ENCODE measurements at places on chromosomes 2 and 18. TPM values are rescaled to one million over a fixed set of nuclear protein-coding genes. Genes with fewer than 3 reads are reported as not detected.
A peak's percentile ranks its signal among the peaks of the same experiment; 100 is the strongest.

DNA sequence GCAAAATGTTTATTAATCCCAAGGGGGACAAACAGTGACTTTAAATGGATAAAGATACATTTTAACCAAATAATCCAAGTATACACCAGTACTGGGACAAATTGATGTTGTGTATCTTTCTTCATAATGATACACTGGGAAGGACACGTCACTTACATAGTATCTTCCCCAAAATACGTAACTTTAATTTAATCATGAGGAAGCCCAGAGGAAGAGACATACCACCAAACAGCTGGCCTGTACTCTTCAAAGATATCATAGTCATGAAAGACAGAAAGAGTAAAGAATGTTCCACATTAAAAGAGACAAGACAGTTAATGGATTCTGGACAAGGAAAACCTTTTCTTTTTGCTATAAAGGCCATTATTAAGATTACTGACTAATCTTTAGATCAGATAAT is 37.1 kb downstream of the AGFG1 start:
- H3K27ac ChIP-seq, result no peak overlapping the region
- peaks cover 69% of the 10 kb centered on the region for H3K4me1 ChIP-seq
- H3K4me3 ChIP-seq, result no peak overlapping the region

DNA sequence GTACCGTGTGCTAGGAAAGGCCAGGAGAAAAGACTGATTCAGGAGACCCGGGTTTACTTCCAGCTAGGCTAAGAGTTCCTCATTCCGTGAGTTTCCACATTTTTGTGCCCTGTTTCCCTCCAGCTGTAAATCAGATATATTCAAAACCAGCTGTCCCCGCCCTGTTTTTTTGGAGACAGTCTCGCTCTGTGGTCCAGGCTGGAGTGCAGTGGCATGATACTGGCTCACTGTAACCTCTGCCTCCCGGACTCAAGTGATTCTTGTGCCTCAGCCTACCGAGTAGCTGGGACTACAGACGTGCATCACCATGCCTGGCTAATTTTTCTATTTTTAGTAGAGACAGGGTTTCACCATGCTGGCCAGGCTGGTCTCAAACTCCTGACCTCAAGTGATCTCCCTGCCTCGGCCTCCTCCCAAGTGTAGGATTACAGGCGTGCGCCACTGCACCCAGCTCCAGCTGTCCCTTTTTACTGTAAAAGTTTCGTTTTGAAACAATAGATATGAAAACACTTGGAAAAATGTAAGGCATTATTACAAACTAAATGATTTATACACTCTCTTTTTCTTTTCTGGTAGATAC is 112.8 kb upstream of the SEC11C start:
- H3K27ac ChIP-seq, result no peak overlapping the region
- no peak for DNase-seq
- no peak overlapping the region for H3K4me3 ChIP-seq
- peaks cover 39% of the 10 kb centered on the region for H3K4me1 ChIP-seq

- peak; percentile 92 for DNase-seq
- peaks cover 16% of the 10 kb centered on the region for H3K36me3 ChIP-seq
- no peaks in the 10 kb centered on the region for H3K27me3 ChIP-seq
- H3K4me1 ChIP-seq, result no peaks in the 10 kb centered on the region
- no peak overlapping the region for H3K4me3 ChIP-seq
- H3K27ac ChIP-seq, result no peak overlapping the region
Measured at GRCh38 chr2:128271911-128272600, 46.6 kb downstream of the HS6ST1 start.

DNA sequence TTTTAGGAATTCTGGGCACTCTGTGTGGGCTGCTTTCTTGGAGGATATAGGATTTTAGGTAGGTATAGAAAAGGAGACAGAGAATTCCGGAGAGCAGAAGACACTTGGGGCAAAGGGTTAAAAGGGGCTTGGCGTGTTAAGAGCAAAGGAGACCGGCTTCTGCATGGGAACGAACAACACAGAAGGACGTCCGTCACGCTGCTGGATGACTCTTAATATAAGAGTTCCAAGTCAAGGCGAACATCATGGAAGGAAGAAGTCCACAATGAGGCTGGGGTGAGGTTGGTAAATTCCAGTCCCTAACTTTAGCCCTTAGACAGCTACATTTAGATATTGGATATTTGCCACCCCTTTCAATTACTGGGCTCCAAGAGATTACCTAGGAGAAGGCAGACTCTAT is 15.9 kb upstream of the SLC20A1 start:
- DNase-seq, result no peak
- peak overlapping the region; percentile 80 for H3K27ac ChIP-seq
- no peak overlapping the region for H3K4me3 ChIP-seq
- no peaks in the 10 kb centered on the region for H3K36me3 ChIP-seq

GRCh38 chr18:50877545-50878265 is 1.2 kb upstream of the ME2 start:
- peak overlapping the region; percentile 95 for H3K4me3 ChIP-seq
- no peak for DNase-seq
- no peaks in the 10 kb centered on the region for H3K36me3 ChIP-seq
- H3K27me3 ChIP-seq, result no peaks in the 10 kb centered on the region

- no peaks in the 10 kb centered on the region for H3K36me3 ChIP-seq
- no peak overlapping the region for H3K27ac ChIP-seq
- H3K4me1 ChIP-seq, result peaks cover 25% of the 10 kb centered on the region
- H3K4me3 ChIP-seq, result no peak overlapping the region
Measured at GRCh38 chr2:85757860-85758259, 4.1 kb downstream of the ATOH8 start.

DNA sequence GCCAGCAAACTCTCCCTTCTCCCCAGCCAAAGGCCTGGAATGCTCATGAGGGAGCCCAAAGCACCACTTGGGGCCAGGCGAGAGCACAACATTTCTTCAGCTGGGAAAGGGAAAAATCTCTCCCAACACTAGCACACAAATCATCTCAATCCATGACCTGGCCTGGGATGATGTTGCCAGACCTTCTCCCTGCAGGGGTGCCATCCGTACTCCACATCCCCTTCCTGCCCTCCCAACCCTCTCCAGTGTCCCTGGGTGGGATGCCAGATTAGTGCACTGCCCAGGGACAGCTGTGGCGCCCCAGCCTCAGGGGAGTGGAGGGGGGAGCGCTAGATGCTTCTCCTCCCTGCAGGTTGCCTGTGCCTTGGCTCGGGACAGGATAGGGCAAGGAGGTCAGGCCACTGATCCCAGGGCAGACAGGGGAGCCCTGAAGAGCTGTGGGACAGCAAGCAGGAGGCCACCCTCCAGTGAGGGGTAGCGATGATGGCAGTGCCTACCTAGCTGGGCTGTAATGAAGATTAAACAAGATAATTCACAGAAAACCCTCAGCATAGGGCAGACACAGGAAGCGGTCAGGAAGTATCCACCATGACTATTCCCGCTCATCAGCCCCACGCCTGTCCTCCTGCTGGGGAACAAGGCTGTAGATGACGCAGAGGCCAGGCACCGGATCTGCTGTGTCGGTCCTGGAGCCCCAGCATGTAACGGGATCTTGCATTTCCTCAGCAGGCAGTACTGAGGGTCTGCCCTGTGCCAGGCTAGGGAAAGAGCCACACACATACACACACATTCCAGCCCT is 31.1 kb downstream of the SERTAD2 start:
- peaks cover 17% of the 10 kb centered on the region for H3K4me1 ChIP-seq
- H3K27ac ChIP-seq, result peak overlapping the region; percentile 55
- no peaks in the 10 kb centered on the region for H3K36me3 ChIP-seq
- no peak for DNase-seq
- H3K4me3 ChIP-seq, result no peak overlapping the region

DNA sequence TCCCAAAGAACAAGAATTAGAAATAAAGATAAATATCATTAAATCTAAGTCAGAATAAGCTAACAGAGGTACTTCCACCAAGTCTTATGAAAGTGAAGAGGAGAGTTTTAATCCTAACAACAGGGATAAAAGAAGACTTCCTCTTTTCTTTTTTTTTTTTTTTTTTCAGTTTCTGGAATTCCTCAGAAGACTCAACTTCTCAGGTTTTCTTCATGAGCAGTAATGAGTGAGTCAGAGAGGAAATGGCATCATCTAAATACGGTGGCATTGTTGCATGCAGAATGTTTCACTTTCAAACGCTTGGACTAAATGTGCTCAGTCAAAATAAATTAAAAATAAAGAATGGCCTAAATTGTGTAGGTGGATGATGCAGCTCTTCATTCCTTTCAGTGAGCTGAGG is 45.6 kb upstream of the ARHGAP15 start:
- H3K4me1 ChIP-seq, result peaks cover 5% of the 10 kb centered on the region
- peak overlapping the region; percentile 51 for H3K27ac ChIP-seq
- no peak for DNase-seq
- H3K4me3 ChIP-seq, result no peak overlapping the region

DNA sequence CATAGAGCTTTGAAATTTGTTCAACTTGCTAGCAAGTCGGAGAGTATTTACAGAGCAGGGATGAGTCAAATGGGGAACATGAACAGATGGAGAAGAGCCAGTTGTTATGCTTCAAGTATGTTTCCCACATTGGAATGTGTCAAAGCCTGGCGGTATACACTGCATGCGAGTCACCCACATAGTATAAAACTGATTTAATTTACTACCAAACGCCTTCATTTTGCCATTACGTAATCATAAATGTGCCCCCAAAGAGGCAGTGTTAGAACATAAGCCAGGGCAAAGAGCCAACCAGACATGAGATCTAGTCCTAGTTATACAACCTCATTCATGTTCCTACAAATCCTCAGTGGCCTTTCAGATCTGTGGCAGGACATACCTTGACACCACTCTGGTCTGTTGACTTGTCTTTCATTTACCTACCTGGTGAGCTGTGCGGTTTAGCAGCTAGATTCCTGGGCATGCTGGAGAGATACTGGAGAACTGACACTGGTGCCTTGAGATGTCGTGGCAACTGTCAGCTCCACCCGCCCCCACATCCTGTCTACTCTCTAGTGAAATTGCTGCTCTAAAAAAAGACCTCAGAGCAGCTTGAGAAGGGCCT is 21.7 kb upstream of the NRP2 start:
- no peak for DNase-seq
- no peaks in the 10 kb centered on the region for H3K27me3 ChIP-seq
- H3K36me3 ChIP-seq, result no peaks in the 10 kb centered on the region
- peak overlapping the region; percentile 92 for H3K27ac ChIP-seq

- no peaks in the 10 kb centered on the region for H3K36me3 ChIP-seq
- DNase-seq, result no peak
- H3K4me3 ChIP-seq, result no peak overlapping the region
- H3K4me1 ChIP-seq, result peaks cover 27% of the 10 kb centered on the region
Measured at GRCh38 chr2:37558623-37559022, 112.8 kb downstream of the CDC42EP3 start.

DNA sequence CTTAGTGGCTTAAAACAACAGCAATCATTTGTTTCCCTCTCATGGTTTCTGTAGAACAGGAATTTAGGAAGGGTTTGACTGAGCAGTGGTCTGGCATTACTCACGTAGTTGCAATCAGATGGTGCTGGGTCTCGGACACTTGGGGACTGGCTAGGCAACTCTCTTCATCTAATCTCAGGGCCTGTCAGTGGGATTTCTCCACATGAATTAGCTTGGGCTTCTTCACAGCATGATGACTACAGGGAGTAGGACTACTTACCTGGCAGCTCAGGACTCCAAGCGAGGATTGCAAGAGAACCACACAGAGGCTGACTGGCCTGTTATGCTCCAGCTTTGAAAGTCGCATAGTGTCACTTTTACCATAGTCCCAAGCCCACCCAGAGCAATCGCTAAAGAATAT is 125.1 kb downstream of the TTC27 start:
- H3K4me1 ChIP-seq, result peaks cover 14% of the 10 kb centered on the region
- no peak overlapping the region for H3K27ac ChIP-seq
- H3K4me3 ChIP-seq, result no peak overlapping the region
- DNase-seq, result no peak

- peaks cover 8% of the 10 kb centered on the region for H3K4me1 ChIP-seq
- H3K4me3 ChIP-seq, result no peak overlapping the region
- no peak for DNase-seq
Measured at GRCh38 chr2:38682008-38682575, 16.2 kb downstream of the GALM start.

DNA sequence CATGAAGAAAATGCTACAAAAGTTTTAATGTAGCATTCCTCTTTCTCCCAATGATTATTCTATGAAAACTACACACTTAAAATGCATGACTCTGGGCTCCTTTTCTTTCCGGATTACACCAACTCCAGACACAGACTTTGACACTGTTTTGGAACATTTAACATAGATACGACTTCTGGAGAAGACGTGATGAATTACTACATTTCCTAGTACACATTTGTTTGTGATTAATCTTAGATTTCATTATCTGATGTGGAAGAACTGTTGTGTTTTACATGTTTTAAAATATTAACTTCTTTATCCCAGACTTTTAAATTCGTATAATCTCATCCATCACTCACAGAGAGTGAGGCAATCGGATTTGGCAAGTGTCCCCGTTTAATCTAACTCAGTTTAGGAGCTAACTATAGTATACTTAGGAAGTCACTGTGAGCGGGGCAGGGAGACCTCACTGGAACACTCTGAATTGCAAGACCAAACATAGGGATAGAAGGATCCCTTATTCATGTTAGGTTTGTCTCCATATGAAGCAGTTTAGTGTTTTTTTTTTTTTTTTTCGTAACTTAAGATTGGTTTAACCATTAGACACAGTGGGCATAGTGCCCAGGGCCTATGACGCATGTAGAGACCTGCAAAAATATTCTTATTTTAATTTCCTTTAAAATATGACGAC is 66.7 kb downstream of the PDE1A start:
- DNase-seq, result no peak
- H3K27ac ChIP-seq, result no peak overlapping the region
- no peaks in the 10 kb centered on the region for H3K27me3 ChIP-seq
- no peaks in the 10 kb centered on the region for H3K36me3 ChIP-seq
- peaks cover 11% of the 10 kb centered on the region for H3K4me1 ChIP-seq
- H3K4me3 ChIP-seq, result no peak overlapping the region

DNA sequence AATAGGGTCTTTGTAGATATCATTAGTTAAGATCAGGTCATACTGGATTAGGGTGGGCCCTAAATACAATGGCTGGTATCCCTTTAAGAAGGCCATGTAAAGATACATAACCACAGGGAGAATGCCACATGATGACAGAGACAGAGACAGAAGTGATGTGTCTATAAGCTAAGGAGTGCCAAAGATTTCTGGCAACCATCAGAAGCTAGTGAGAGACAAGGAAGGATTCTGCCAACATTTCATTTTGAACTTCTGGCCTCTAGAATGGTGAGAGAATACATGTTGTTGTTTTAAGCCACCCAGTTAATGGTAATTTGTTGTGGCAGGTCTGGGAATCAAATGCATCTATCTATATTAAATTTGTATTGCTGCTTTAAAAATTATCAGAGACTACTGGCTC is 185.5 kb upstream of the CYRIA start:
- no peak overlapping the region for H3K4me3 ChIP-seq
- peaks cover 1% of the 10 kb centered on the region for H3K27me3 ChIP-seq
- H3K27ac ChIP-seq, result no peak overlapping the region
- H3K36me3 ChIP-seq, result no peaks in the 10 kb centered on the region
- H3K4me1 ChIP-seq, result no peaks in the 10 kb centered on the region

- DNase-seq, result no peak
- H3K27ac ChIP-seq, result no peak overlapping the region
- H3K36me3 ChIP-seq, result no peaks in the 10 kb centered on the region
- H3K4me3 ChIP-seq, result no peak overlapping the region
- no peaks in the 10 kb centered on the region for H3K27me3 ChIP-seq
Measured at GRCh38 chr2:190948671-190949070, 65.3 kb downstream of the STAT1 start.

TXNDC9 gene
- 32.0 TPM for total RNA-seq

TBC1D8 gene
- total RNA-seq, result 7.3 TPM

SOS1 gene
- total RNA-seq, result 40.2 TPM

ADI1 gene
- 38.0 TPM for total RNA-seq

PLB1 gene
- 8.2 TPM for total RNA-seq

REEP1 gene
- total RNA-seq, result 2.6 TPM

UGT1A6 gene
- not detected for total RNA-seq

RASGRP3 gene
- total RNA-seq, result 3.0 TPM

ANKRD44 gene
- total RNA-seq, result 21.4 TPM

AQP4 gene
- total RNA-seq, result not detected

SPAG16 gene
- total RNA-seq, result 22.8 TPM

BUB1 gene
- 7.6 TPM for total RNA-seq

SERPINB11 gene
- total RNA-seq, result not detected

FBXO48 gene
- total RNA-seq, result 0.63 TPM
